Stimulated activated memory B cell treated with anti-CD40 and anti-IgM and Interleukin-4, amounts not matched to agents 10 μg/mL and 1 μg/mL and 100 μg/mL, for 72 hours (primary cell): ENCODE measurements at places on chromosomes 6 and 20.

- ATAC-seq, result peak; percentile 71
Observed at GRCh38 chr20:40990542-40991120, 38.0 kb upstream of the TOP1 start.

GRCh38 chr6:108736832-108737231 is 111.4 kb upstream of the ARMC2 start:
- no peak for ATAC-seq

DNA sequence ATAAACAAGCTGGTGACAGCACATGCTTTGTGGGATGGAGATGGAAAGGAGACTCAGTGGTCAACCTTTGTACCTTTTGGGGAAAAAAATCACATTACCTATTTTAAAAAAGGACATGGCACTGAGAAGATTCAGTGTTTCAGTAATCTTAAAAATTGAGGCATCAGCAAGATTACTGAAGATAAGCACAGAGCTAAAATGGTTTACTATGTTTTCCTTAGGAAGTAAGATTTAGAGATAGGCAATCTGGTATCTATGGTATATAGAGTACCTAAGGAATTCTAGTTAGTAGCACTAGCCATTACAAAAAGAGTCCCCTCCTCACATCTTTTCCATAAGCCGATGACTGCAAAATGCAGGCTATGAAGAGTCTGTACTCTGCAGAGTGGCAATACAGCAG is 35.7 kb downstream of the TOMM6 start:
- ATAC-seq, result no peak

DNA sequence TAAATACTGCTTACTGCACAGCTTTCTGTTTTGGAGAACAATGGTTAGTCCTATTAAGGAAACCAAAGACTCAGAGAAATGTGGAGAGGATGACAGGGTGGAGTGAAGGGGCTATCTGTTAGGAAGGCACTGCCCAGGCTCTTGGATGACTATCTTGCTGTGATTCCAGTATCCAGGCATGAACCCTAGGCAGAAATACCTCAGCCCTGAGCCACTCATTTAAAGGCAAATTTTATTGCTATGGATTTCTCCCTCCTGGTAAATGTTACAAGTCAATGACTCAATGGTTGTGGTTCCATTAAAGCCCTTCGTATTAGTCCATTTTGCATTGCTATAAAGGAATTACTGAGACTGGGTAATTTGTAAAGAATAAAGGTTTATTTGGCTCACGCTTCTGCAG is 25.9 kb downstream of the ADGRF4 start:
- ATAC-seq, result no peak

- peak; percentile 73 for ATAC-seq
Observed at GRCh38 chr6:158939255-158940159, 60.5 kb downstream of the RSPH3 start.

GRCh38 chr20:49893242-49894072 is 21.9 kb downstream of the SPATA2 start:
- peak; percentile 65 for ATAC-seq

DNA sequence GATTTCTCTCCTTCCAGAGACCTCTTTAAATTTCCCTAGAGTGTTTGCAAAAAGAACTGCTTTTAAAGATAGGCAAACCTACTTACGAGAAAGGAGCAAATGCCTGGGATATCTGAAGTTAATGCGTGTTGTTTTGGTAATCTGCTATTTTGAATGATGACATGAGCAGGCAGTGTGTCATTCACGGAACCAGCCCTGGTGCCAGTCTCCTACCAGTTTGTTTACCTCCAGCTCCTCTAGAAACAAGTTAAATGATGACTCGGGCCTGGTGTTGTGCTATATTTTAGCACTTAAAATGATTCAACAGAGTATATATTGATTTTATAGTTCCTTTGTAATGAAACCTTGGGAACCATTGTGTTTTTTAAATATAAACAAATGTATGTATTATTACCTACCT is 41.1 kb upstream of the MAP3K4 start:
- no peak for ATAC-seq

- peak; percentile 53 for ATAC-seq
Observed at GRCh38 chr6:164106345-164106769, 691.8 kb downstream of the QKI start.

GRCh38 chr20:36462440-36463211 is 78.7 kb upstream of the MYL9 start:
- ATAC-seq, result no peak

GRCh38 chr6:19834858-19835257 is 2.3 kb upstream of the ID4 start:
- ATAC-seq, result no peak

GRCh38 chr20:6583134-6583738 is 184.2 kb upstream of the BMP2 start:
- ATAC-seq, result no peak

DNA sequence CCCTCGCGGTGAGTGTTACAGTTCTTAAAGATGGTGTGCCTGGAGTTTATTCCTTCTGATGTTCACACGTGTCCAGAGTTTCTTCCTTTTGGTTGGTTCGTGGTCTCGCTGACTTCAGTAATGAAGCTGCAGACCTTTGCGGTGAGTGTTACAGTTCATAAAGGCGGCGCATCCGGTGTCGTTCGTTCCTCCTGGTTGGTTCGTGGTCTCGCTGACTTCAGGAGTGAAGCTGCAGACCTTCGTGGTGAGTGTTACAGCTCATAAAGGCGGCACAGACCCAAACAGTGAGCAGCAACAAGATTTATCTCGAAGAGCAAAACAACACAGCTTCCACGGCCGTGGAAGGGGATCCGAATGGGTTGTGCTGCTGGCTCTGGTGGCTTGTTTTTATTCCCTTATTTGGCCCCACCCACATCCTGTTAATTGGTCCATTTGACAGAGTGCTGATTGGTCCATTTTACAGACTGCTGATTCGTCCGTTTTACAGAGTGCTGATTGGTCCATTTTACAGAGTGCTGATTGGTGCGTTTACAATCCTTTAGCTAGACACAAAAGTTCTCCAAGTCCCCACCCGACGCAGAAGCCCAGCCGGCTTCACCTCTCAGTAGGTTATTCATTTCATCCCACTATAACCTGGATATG is 48.2 kb upstream of the ARG1 start:
- no peak for ATAC-seq

DNA sequence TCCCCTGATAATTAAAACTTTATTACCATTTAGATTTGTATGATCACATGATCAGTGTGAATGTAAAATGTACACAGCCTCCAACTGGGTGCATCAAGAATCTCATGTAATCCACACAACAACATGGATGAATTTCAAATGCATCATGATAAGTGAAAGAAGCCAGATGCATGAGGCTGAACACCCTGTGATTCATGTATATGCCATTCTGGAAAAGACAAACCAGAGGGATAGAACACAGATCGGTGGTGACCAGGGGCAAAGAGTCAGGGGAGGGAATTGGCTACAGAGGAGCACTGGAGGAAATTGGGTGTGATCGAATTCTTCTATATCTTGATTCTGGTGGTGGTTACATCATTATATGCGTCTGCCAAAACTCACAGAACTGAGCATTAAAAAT is 170.7 kb upstream of the SLC24A3 start:
- ATAC-seq, result no peak

- no peak for ATAC-seq
Observed at GRCh38 chr20:906001-906520, 10.1 kb downstream of the ANGPT4 start.

DNA sequence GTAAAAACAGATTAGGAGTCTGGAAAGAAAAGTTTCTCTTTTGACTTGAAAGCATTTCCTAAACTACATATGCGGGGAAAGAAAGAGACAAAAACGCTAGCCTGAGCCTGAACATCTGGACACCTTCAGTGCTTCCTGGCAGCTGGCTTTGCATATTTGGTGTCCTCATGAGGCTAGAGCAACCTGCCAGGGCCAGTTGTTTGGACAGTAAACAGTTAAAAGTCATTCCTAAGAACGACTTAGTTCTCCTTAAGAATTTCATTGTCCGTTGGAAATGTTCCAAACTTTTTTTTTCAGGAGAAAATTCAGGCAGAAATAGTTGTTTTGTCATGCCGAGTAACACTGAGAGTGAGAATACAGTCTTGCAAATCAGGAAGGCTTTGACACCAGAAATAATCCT is 199.8 kb downstream of the SMOC2 start:
- ATAC-seq, result no peak

DNA sequence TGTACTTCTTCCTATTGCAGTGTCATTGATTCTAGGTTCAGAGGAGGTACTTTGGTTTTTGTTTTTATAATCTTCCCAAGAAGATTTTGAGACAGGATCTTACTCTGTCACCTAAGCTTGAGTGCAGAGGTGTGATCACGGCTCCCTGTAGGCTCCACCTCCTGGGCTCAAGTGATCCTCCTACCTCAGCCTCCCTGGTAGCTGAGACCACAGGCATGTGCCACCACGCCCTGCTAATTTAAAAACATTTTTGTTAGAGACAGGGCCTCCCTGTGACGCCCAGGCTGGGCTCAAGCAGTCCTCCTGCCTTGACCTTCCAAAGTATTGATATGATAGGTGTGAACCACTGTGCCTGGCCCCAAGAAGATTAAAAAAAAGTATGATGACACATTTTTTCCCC is 3.4 kb upstream of the SLC17A5 start:
- ATAC-seq, result no peak

DNA sequence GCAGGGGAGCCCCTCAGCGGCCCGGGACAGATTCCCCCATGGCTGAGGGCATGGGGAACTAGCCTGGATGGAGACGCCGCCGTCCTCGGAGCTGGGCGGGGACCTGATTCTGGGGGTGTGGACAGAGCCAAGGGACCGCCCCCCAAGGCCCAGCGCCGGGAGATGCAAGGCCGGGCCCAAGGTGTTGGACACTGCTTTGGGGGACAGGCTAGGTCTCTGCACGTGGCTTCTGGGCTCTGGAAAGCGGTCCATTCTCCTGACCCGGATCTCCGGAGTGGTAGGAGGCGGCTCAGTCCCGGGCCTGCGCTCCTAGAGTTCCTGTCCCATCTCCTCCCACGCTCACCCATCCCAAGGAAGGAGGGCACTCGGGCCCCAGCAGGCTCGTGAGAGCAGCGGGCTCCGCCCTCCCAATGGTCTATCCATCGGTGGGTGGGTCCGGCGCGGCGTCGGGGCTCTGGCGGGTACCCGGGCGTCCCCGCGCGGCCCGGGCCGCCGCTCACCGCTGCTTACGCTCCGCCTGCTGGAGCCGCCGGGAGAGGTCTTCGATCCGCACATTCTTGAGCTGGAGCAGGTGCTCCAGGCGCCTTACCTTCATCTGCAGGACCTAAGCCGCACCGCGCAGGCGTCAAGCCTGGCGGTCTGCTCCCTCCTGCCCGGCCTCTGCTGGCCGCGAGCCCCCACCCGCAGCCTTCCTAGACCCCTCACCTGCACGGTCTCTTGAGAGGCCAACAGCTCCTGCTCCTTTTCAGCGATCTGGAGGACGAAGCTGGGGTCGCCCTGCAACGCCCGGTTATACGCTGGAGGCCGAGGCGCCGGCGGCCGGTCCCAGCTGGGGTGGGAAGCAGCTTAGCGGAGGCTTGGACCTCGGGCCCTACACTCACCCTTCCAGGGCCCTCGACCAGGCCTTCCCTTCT is 3.3 kb downstream of the SPEF1 start:
- peak; percentile 84 for ATAC-seq

- peak; percentile 58 for ATAC-seq
Observed at GRCh38 chr6:36743538-36744303, 46.1 kb downstream of the RAB44 start.

DNA sequence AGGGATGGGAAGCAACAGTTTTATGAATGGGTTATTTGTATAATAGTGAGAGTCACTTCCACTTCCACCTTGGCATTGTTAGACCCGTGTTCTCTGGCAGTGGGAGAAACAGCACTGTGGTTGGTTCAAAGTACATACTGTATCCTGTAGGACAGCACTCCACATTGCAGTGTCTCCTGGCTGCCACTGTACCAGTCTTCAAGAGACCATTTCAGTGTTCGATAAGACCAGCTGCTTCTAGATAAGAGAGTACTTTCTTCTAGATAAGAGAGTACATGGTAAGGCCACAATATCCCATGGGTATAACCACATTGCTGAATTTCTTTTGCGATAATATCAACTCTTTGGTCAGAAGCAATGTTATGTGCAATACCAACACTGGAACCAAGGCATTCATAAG is 28.8 kb downstream of the FITM2 start:
- no peak for ATAC-seq

DNA sequence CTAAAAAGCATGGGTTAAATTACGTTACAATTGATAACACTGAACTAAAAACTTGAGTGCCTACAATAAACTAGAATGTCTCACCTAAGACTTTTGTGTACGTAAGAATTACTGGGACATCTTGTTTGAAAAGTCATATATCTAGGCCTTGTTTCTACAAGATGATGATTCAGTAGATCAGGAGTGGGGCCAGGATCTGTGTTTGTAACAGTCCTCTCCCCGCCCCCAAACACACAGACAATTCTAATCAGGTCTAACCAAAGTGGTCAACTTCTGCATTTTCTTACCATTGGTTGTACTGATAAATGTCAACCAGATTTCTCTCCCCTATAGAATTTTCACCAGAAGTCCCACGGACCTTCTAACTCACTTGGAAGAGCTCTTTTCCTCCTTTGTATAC is 56.9 kb downstream of the RAMACL start:
- no peak for ATAC-seq

DNA sequence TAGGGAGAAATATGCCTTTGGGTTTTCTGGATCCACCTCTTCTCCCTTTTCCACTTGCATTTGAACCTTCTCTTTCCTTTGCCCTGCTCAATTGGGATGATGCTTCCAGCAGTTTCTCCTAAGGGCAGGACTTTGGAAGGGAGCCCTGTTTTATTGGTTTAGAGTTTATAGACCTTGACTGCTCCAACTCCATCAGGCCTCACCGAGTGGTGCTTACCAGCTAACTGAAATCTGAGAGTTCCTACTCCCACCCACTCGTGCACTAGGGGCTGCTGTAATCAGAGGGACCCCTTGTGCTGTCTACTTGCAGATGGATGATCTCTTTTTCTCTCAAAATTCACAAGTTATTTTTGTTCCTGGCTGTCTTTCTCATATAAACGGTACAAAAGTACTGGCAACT is 121.3 kb upstream of the SLC22A16 start:
- no peak for ATAC-seq

DNA sequence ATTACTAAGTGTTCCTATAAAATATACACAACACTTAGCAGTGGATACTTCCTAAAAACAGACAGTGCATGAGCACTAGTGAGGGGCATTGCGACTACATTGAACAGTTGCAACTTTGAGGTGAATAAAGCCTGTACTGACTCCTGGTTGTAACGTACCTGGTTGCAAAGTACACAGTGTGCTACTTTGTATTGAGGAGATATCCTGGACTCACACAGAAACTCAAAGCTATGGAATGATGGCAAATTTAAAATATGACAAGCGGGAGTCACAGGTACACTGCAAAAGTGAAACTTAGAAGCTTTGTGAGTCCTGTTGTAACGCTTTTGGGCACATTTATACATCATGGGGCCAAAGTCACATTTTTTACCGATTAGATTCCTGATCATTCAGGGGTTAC is 55.6 kb upstream of the HLA-A start:
- no peak for ATAC-seq

- no peak for ATAC-seq
Observed at GRCh38 chr20:5216663-5217062, 89.9 kb downstream of the CDS2 start.
